Stimulated activated CD8-positive, alpha-beta memory T cell treated with anti-CD3 and anti-CD28 coated beads, Interleukin-4, amount 100 ng/mL, for 24 hours (primary cell): ENCODE measurements at places on chromosomes 3 and 15.

DNA sequence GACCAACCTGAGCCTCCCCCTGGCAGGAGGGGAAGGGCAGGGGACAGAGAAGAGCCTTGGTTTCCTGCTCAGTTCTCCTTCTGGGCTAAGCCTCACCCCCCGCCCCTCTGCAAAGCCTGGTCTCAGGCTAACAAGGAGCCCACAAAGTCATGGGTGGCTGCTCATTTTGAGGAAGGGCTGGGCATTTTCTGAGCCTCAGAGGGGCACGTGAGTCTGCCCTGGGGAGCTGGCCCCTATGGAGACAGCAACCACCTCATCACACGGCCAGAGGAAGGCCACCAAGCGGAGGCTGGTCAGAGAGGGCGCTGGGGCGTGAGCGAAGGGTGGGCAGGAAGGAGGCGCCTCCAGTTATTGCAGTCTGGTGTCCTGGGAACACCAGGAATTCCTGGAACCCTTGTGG, 18.7 kb downstream of the ABTB1 start:
- DNase-seq, result no peak

GRCh38 chr15:68989541-68990230, 24.8 kb upstream of the NOX5 start:
- DNase-seq, result no peak

GRCh38 chr15:28979208-28979841, 93.6 kb downstream of the APBA2 start:
- no peak for DNase-seq

DNA sequence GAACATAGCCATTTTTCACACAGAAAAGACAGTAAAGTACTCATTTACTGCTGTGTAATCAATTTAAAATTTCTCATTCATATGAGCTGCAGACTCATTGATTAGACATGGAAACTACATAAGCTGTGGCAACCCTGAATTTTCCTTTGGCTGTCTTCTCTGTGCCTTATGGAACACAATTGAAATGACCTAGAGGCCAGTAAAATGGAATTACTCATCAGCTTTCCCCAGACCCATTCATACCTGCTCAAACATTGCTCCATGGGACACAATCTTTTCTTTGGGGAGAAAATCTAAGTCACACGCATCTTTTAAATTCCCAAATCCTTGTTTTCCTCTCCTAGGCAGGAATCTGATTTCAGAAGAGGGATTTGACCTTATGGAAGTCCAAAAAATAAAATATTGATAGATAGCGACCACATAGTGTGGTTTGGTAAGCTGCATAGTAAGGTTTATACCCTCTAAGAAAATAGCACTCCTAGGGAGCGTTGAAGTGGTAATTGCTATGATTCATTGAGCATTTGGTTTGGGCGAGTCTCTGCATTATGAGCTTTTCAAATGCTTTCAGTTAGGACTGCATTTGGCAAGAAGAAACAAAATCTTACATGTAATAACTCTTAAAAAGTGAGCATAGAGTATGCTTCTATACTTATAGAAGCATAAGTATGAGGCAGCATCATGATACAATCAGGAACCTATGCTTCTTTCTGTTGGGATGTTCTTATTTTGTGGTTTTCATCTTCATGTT, 243.4 kb upstream of the GADL1 start:
- DNase-seq, result no peak

GRCh38 chr3:155363690-155364070, 70.2 kb upstream of the STRIT1 start:
- DNase-seq, result no peak

DNA sequence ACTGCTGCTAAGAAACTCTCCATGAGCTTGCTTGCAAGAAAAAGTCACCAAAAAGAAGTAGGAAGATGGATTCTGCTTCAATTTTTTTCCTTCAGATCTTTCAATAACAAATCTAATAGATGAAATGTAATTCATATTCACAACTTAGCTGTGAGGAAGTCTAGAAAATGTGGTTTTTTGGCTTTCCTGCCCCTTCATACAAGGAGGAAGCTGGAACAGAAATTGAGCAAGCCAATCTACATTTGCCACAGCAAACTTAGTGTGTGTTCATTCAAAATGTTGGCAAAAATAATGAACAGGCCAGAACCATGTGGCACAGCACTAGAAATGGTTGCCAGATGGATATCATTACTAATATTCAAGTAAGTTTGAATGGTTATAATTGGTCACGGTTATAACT, 93.2 kb upstream of the NEDD4 start:
- no peak for DNase-seq
